ENCODE measurements at places on chromosomes 1 and 21.
A peak's percentile ranks its signal among the peaks of the same experiment; 100 is the strongest.

GRCh38 chr1:11893907-11894251 lies 32.3 kb downstream of the KIAA2013 start:
- DNase-seq, result peak; percentile 90

DNA sequence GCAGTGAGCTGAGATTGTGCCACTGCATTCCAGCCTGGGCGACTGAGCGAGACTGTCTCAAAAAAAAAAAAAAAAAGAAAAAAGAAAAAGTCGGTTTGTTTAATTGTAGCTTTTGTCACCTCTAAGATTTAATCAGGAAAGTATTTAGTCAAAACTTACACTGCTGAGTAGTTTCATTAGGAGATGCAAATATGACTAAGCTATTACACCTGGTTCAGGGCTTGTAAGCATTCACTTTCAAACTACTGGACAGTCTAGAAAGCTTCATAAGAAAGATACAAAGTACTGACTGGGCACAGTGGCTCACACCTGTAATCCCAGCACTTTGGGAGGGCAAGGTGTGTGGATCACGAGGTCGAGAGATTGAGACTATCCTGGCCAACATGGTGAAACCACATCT lies 75.9 kb upstream of the CACYBP start:
- no peak for DNase-seq

DNA sequence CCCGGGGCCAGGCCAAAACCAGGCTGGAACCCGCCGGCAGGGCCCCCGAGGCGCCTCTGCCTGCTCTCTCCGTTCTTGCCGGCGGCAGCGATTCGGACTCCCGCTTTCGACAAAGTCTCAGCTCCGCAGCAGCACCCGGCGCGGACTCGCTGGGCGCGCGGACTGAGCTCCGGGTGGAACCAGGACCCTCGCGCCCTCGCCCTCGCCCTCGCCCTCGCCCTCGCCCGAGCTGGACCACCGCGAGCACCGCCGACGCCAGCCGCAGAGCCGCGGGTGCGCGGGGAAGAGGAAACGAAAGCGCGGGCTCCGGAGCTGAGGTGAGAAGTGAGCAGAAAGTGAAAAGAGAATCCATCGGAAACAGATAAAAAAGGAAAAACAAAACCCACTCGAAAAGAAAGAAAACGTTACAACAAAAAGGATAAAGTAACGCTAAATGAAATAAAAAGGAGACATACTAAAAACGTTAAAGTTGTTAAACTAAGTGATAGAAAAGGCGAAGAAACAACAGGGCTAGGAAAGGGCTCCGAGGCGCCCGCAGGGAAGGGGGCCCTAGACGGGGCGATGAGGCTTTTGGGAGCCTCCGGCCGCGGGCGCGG lies 64.9 kb downstream of the MEF2D start:
- DNase-seq, result no peak

GRCh38 chr1:180040034-180040433 lies 85.4 kb downstream of the CEP350 start:
- no peak for DNase-seq

DNA sequence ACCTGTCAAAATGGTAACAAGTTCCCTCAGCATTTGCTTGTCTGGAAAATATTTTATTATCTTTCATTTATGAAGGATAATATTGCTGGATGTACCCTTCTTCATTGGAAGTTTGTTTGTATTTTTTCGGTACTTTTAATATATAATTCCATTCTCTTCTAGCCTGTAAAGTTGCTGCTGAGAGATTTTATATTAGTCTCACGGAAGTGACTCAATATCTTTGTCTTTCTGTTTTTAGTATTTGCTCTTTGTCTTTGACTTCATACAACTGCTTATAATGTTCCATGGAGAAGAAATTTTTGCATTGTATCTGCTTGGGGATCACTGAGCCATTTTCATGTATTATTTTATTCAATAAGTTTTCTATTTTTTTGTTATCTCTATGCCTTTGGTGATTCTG lies 1777.5 kb downstream of the BRINP3 start:
- DNase-seq, result no peak

DNA sequence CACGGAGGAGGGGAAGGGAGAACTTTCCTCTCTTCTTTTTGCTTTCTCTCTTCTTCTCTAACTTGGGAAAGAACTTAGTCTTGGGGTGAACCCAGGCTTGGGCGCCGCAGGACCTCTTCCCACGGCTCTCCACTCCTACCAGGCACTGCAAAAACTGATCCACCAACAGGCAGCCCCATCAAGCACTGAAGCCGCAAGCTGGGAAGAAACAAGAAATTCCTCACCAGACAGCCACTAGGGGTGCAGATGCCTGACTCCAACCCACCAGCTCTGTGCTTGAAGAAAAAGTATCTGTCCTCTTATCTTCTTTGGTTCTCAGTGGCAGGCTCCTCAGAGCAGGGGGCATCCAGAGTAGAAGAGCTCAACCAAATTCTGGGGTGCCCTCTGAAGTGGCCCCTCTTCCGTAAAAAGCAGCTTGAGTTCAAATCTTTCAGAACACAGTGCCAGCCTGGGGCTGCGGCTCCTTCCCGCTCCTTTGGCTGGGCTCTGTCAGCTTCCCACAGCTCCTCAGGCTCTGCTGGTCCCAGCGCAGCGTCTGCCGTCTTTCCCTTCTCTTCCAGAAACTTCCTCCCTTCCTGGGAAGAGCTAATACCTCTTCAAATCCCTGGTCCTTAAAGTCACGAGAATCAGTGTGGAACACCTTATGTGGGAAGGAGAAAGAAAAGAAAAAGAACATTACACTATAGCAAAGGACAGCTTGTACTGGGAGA lies 2.4 kb downstream of the SLC41A1 start:
- DNase-seq, result peak; percentile 53

DNA sequence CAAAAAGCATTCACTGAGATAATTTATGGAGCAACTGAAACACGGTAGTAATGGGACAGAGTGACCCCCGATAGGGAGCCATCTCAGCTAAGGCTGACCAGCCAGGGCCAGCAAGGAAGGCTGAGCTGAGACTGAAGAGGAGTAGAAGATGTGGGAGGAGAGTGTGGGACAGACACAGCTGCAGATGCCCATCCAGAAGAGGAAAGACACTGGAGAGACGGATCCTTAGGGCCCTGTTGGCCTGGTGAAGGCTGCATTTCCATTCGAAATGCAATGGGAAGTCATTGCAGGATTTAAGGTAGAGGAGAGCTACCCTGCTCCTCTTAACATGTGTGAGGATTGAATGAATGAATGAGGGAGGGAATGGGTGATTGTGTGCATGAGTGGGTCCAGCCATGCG lies 44.0 kb upstream of the LRP8 start:
- no peak for DNase-seq

DNA sequence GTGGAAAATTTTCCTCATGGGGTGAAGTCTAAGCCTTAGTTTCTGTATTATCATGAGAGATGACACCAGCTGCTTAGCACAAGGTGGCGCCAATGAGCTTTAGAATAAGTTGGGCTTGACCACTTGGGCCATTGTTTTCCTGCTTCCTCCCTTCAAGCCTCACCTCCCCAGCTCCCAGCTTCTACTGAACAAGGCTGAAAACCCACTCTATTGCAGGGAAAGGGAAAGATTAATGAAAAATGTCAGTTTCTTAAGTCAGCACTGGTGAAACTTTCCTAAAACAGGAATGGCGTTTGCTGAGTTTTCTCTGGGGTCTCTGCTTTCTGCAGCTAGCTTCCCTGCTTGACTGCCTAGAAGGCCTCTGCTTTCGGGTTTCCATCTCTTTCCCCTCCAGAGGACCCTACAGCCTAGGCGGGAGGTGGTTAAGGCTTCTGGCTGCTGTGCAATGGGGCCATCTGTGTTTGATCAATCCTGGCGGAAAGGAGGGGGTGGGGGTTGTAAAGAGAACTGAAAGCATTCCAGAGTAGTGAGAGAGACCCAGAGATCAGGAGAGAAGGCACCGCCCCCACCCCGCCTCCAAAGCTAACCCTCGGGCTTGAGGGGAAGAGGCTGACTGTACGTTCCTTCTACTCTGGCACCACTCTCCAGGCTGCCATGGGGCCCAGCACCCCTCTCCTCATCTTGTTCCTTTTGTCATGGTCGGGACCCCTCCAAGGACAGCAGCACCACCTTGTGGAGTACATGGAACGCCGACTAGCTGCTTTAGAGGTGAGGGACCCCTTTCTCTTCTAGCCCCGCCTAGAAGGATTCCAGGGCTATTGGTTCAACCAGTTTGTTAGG lies at the start of gene OLFML3:
Gene OLFML3, plus strand, starts transcription at position 612 of the 840 bp plus-strand sequence. Its CDS starts 43 bp downstream, at position 655.
- peak; percentile 73 for DNase-seq

- DNase-seq, result no peak
Observed at GRCh38 chr1:8259498-8260290, 58.2 kb upstream of the SLC45A1 start.

DNA sequence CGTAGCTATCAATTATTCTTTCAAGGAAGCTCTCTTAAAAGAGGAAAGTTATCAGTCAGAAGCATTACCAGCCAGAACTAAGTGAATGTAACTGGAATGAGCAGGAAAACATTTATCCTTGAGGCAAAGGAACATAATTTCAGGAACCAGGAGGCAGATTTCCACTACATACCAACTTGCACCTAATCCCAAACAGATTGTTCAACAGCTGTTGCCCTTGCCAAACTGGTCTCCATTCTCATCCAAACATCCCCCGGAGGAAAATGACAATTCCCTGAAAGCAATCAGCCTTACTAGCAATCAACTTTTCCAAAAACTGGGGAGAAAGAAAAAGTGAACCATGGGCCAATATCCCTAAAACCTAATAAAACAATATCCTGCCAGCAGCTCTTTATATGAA lies 35.0 kb downstream of the ENAH start:
- no peak for DNase-seq

All from iPS-NIHi11 (cell line).